Omental fat pad (tissue), 4 donors: ENCODE measurements at places on chromosomes 2 and 18. TPM values are rescaled to one million over a fixed set of nuclear protein-coding genes. Genes with fewer than 3 reads are reported as not detected.

GRCh38 chr2:26461601-26462023 is 16.3 kb downstream of the OTOF start:
- DNase-seq: no peak

DNA sequence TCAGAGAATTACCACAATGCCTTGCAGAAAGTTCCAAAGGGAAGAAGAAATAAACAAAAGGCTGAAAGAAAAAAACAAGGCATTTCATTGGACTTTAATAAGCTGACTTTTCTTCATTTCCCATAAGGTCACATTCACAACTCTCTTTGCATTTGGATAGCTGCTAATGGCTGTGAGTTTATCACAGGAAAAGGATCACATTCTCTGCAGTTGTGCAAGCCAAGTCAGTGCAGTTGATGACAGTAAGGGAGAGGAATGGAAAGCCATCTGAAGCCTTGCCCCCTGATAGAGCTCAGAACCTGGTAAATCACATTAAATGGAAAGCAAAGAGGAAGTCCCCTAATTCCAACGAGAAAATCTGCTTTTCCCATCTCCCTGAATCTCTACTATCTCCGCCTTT is 950.6 kb downstream of the CNTNAP5 start:
- DNase-seq: no peak

DNA sequence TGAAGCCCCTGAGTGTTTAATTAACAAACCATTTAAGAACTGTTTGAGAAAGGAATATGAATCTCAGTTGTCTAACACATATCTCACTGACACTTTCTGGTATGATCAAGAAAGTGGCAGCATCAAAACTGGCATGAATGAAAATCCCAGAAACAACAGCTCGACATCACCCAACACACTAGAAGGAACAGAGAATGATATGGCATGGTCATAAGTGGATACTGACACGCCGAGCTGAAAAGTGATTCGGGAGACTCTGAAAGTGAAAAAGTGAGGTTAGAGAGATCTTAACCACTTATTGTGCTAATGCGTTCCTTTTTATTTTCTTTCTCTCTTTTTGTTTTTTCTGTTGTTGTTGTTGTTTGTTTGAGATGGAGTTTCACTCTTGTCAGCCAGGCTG is 37.9 kb downstream of the MRPL35 start:
- DNase-seq: no peak

DNA sequence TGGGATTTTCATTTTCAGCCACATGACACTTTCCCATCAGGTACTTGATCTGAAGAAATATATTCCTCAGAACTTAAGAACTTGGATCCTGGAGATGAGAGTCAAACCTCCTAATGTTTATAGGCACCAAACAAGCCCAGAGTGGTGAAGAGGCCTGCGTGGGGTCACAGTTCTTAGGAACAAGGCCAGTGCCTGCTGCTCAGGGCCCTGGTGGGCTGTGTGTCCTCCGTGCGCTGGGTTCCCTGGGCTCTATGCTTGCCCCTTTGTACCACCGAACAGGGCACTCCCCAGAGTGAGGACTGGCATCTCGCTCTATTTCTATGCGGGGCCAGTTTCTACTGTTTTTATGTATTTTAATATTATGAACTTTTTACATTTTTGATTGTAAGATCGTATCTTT is 76.0 kb upstream of the RBM44 start:
- no peak for DNase-seq

DNA sequence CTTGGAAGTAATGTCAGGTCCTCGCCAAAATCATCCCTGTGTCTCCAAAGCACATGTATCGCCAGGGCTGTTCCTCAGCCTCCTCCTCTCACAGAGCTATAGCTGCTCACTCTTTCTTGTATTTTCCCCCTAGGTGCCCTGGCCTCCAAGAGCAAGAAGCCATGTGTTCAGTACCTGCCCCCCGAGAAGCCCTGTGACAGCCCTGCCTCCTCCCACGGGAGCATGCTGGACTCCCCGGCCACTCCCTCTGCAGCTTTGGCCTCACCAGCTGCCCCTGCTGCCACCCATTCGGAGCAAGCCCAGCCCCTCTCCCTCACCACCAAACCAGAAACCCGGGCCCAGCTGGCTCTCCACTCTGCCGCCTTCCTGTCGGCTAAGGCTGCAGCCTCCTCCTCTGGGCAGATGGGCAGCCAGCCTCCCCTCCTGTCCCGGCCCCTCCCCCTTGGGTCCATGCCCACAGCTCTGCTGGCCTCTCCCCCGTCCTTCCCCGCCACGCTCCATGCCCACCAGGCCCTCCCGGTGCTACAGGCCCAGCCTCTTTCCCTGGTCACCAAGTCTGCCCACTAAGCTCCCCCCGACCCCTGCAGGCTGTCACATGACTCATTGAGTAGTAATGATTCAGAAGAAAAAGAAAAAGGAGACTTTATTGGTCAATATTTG is 18.8 kb downstream of the TGOLN2 start:
- DNase-seq: no peak

GRCh38 chr2:157304811-157305722 is 20.6 kb downstream of the ERMN start:
- DNase-seq: no peak

DNA sequence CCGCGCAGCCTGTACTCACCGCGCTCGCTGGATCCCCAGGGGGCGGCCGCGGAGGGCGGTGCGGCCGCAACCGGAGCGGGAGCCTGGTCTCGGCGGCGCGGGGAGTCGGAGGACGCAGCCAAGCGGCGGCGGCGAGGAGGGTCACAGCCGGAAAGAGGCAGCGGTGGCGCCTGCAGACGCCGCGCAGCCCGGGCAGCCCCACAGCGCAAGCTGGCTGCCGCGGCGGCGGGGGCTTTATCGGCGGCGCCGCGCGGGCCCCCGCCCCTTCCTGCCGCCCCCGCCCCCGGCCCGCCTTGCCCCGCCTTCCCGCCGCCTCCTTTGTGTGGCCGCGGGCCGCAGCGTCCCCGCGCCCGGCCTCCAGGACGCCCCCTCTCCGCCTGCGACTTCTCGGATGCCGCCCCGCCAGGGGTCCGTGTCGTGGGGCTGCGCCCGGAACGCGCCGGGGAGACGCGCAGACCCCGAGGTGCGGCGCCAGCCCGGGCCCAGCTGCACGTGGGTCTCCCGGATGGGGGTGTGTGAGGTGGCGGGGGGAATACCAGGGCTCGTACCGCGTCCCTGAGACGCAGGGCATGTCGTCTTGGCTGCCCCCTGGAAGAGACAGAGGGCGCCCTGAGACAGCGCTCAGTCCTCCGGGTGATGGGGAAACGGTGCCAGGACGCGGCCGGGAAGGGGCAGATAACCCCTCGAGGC is at the start of gene SERPINE2:
Gene SERPINE2, minus strand, starts transcription at position 207 of the 690 bp plus-strand sequence. CDS start 37,386 bp downstream, outside the sequence.
- DNase-seq: no peak

DNA sequence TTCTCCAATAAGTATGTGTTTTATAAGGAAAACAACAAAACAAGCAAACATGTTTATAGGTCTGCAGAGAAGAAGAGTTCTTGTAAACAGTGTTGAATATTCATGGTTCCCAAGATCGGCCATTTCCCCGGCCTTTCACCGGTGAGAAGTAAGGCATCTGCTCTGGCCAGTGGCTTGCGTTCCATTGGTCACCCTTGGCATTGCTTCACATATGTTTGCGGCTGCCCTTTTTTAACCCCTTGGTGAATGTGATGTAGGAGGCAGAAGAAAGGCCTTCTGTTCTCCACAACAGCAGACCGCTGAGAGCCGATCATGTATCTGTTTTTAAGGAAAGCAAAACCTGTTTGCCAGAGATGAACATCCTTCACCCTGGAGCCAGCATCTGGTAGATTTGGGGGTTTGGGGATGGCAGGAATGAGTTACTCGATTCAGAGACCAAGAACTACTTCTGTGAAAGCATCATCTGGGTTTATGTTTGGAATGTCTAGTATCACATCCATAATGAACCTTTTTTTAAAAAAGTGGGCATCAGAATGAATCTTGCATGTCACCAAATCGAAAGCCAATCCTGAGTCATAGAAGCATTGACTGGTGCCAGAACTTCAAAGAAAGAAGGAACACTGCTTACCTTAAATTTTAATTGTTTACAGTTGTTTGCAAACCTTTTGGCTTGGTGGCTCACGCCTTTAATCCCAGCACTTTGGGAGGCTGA is 112.3 kb downstream of the AGAP1 start:
- no peak for DNase-seq

- no peak for DNase-seq
Observed at GRCh38 chr2:238256594-238257104, 16.8 kb upstream of the HES6 start.

- DNase-seq: no peak
Observed at GRCh38 chr18:22483407-22483806, 65.7 kb upstream of the CTAGE1 start.

- no peak for DNase-seq
Observed at GRCh38 chr2:70368545-70368944, 66.7 kb upstream of the FAM136A start.

DNA sequence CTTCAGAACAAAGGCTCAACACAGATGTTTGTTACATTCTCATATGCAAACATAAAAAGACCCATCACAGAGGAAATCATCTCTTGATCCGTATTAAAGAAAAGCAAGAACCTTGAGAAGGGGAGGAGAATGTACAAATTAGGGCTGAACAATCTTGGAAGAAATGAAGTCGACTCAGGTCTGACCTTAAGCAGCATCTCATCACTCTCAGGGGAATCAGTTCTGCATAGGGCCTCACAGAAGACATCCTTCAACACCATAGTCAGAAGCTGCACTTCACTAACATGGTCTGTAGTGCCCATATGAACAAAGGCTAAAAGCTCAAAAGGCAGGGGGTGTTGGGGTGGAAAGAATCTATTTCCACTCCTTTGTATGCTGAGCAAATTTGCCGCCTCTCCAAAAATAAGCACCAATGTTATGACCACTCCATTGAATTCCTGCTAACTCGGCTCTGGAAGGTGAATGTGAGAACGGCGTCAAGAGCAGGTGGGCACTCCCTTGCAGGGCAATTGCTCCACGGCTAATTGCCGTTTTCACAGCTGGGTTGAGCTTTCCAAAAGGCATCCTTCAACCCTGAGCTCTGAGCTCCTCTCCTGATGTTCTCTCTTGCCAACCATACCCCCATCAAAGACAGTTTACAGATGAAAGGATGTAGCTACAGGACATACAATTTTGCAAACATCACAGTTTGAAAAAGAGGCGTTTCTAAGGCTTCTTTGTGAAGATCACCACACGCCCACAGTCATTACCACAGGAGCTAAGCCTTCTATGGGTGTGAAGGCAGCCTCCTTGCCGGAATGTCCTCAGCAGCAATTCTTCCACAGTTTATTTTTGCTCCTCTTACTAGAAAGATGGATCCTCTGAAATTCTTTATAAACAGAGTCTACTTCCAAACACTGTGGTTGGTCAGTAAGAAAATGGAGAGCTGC is 10.0 kb downstream of the KLF7 start:
- DNase-seq: no peak

DNA sequence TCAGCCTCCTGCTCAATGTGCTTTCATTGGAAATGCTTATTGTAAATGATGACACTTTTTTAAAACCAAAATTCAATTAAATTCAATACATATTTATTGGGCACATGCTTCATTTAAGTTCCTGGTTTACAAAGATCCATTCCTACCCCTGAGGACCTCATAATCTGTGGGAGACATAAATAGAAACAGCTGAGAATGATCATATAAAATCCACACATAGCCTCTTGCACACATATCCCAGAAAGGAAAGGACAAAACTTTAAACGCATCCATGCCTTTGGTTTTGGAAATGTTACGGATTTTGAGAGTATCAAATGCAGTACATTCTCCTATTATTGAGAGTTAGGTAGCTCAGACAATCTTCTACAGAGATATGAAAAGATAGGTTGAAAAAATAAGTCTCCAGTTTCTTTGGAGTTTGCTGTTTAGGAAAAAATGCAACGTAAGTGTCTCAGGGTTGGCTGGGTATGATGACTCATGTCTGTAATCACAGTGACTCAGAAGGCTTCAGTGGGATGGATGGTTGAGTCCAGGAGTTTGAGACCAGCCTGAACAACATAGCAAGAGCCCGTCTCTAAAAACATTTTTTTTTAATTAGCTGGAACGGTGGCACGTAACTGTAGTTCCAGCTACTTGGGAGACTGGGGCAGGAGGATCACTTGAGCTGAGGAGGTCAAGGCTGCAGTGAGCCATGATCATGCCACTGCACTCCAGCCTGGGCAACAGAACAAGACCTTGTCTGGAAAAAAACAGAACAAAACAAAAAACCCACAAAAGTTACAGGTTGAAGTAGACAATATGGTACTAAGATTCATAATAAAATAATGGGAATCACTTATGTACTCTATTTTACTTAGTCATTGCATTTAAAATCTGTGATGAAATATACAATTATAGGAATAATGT is 3.9 kb upstream of the PRELID3A start:
- DNase-seq: no peak

- DNase-seq: no peak
Observed at GRCh38 chr18:292271-292670, 24.4 kb upstream of the THOC1 start.

- no peak for DNase-seq
Observed at GRCh38 chr2:96181529-96181928, 27.1 kb downstream of the STARD7 start.

DNA sequence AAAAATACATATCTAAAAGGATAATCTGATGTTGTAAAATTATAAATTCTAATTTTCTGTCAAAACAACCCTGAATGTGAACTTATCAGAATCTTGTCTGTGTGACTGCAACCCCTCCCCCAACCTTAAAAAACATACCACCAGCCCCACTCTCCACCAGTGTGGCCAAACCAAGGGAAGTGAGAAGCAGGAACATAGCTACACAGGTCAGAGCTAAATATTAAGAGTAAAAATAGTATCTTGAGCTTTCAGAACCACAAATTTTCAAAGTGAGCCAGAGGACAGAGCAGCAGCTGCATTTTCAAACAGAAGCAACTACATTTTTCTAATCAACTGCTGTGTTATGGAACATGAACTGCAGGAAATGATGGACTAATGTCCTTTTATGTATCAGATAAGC is 156.7 kb downstream of the SLC4A10 start:
- DNase-seq: no peak

DNA sequence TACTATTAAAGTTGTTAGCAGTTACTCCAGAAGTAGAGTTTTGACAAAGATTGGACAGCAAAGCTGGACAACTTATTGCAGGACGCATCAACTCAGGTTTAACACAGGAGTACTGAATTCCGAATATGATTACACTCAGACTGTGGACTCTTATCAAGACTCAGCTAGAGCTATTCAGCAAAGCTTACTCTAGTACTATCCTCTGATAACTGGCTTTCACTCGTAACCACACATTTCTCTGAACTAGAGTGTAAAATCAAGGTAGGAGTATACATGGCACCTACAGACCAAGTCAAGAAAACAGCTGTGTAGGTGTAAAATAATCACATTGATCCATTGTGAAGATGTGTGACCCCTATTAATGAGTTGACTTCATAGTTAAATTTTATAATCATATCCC is 154.2 kb downstream of the RIT2 start:
- DNase-seq: no peak

DNA sequence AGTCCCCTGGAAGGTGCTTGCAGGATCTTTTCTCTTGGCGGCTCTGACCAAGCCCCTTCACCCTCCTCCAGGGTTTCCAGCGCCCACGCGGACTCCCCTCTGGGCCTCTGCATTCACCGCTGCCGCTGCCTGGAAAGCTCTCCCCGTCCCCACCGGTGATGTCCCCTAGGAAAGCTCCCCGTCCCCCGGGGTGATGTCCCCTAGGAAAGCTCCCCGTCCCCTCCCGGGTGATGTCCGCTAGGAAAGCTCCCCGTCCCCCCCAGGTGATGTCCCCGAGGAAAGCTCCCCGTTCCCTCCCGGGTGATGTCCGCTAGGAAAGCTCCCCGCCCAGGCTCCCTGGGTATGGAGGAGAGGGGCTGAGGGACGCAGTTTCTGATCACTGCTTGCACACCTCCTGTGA is 27.9 kb downstream of the ZAP70 start:
- no peak for DNase-seq

Gene PSMA8
- not detected for total RNA-seq

Gene OTX1
- total RNA-seq: not detected

Gene RNASEH1
- 23.9 TPM for total RNA-seq

Gene DCAF17
- 9.9 TPM for total RNA-seq

Gene CPSF3
- total RNA-seq: 17.9 TPM

Gene ABCG5
- total RNA-seq: not detected

Gene AQP12A
- total RNA-seq: not detected

Gene SPATA3
- not detected for total RNA-seq
